Stimulated activated CD4-positive, alpha-beta T cell treated with anti-CD3 and anti-CD28 coated beads, Interleukin-12 subunit alpha, Interleukin-12 subunit beta, amount 100 ng/mL, for 24 hours (primary cell): ENCODE measurements at places on chromosomes 4 and X.

- no peak for DNase-seq
Measured at GRCh38 chrX:35809781-35810180, 11.6 kb downstream of the MAGEB16 start.

GRCh38 chr4:30601070-30601865 lies 118.9 kb upstream of the PCDH7 start:
- DNase-seq: no peak

DNA sequence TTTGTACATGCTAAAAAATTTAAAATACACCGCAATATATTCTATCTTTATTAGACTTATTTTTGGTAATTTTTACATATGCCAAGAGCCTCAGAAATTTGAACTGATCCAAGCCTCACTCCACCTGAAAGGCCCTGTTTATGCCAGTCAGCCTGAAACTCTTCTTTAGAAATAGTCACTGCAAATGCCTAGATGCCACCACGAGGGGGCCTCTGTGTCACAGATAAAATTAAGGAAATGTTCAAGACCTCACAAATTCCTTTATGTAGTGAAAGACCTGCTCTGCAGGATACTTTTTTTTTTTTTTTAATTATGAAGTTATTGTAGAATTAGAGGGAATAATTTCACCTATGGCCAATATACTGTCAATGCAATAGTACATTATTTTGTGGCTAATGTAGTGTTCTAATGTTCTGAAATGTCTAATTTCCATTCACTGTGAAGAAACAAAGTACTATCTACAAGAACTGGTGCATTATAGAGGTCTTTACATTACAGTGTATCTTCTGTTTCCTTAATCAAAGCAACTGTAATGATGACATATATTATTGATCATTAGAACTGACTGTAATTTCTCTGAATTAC lies 69.8 kb downstream of the DTHD1 start:
- DNase-seq: peak; percentile 47

GRCh38 chr4:170526471-170526870 lies 436.7 kb upstream of the AADAT start:
- DNase-seq: no peak

DNA sequence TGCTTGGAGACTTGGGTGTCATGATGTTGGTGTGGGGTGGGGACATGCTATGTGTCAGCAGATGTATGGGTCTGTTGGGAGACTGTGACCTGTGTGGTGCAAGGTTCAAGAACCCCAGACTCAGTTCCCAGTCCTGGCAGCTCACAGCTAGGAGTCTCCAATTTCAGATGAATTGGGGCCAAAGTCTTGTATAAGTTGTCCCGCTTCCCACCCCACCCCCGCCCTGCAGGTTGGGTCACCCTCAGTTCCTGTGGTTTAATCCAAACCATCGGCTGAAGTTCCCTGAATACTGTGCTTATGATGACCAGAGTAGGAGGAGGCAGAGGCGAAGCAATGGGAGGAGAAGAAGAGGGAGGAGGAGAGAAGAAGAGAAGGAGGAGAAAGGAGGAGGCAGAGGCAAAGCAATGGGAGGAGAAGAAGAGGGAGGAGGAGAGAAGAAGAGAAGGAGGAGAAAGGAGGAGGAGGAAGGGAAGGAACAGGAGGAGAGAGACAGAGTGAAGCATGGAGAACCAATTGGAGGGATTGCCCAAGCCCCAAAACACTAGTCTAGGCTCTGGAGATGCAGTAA lies 112.6 kb downstream of the EFNB1 start:
- DNase-seq: no peak

DNA sequence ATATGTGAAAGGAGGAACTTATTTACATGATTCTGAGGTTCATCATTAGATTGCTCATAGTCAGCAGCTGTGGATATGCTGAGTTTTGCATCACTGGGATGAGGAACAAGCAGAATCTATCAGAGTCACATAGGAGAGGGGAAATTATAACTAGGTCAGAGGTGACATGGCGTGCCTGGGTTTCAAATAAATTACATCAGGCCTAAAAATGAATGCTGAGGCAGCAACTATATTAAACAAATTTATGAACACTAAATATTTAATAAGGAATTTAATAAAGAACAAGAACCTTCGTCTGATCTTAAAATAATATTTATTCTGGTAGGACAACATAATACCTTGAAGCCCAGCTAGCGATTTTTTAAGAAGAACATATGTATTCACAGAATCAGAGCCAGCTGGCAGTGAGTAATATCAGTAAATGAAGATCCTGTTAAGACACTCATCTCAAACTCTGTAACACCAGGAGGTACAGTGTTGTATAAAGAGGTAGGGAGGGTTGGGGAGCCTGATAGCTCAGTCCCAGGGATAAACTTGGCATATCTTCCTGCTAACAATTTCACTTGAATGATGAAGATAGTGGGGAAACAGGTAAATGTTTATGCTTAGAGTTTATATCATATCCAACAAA lies 60.9 kb upstream of the HS3ST1 start:
- no peak for DNase-seq
